SK-N-MC (cell line): ENCODE measurements at places on chromosomes 2 and 18.

DNA sequence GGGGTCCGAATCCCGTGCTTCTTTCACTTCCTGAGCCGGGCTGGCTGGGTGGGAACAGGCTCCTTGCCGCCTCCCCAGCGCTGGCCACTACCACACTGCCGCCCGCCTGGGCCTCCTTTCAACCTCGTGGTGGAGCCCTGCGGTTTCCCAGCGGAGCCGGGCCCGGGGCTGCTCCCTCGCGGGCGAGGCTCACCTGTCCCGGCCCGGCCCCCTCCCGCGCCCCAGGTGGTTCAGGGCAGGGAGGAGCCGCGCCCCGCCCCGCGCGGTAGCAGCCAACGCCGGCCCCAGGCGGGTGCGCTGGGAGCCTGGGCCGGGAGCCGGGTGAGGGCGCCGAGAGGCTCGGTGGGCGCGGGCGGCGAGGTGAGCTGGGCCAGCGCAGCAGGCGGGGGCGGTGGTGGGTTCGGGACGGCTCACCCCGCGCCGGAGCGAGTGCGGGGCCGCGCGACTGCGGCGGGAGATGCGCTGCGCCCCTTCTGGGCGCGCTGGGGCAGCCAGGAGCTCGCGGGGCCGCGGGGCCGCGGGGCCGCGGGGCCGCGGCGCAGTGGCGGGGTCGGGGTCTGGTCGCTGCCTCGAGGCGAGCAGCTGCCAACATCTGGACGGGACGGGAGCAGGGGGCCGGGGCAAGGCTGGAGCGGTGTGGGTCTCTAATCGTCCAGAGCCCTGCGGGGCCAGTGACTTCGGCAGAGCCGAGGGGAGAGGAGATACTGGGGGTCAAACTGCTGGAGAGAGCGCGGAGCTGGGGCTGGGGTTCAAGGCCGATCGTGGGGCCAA, at the start of gene LYPD6B:
TSS of gene LYPD6B (plus strand) at position 258 of the 771 bp plus-strand sequence. CDS start 92,250 bp downstream, outside the sequence.
- no peak for DNase-seq

DNA sequence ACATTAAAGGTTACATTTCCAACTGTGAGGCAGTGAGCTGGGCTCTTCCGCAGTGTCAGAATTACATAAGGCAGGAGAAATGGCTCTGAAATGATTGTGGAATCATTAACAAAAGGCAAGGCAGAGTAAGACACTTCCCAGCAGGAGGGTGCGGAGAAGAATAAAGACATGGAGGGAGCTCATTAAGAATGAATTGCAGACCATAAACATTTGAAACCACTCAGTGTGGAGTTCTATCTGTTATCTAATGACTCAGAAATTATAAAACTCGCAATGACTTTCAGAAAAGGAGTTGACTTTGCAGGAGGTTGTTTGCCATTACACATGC, 77.0 kb downstream of the SMIM21 start:
- no peak for DNase-seq

DNA sequence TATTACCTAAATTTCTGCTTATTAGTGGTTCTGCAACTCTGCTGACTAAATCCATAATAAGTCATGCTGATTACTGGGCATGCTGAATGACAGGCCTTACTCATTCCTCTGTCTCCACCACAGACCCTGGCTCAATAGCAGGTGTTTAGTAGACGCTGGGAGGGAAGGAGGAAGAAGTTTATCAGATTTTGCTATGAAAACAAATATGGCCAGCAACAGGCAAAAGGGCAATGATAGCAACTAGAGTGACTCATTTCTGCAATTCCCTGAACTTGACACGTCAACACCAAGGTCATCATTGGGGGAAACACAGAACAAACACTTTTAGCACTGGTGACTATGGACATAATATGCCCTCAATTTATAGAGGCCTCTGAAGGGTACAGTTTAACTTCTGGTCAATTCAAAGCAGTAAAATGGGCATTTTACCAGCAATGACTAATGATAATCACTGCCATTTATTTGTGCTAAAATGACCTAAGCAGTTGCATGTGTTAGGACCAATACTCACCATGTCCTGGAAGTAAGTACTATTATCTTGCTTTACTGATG, 35.2 kb downstream of the TMEM163 start:
- DNase-seq: no peak

- DNase-seq: no peak
Observed at GRCh38 chr2:30709516-30709915, 97.7 kb downstream of the CAPN13 start.

- DNase-seq: no peak
Observed at GRCh38 chr2:148475626-148476025, 168.9 kb upstream of the EPC2 start.

GRCh38 chr2:140185076-140185475, 1404.9 kb upstream of the NXPH2 start:
- DNase-seq: no peak

GRCh38 chr2:212732860-212733259, 194.3 kb upstream of the ERBB4 start:
- no peak for DNase-seq

DNA sequence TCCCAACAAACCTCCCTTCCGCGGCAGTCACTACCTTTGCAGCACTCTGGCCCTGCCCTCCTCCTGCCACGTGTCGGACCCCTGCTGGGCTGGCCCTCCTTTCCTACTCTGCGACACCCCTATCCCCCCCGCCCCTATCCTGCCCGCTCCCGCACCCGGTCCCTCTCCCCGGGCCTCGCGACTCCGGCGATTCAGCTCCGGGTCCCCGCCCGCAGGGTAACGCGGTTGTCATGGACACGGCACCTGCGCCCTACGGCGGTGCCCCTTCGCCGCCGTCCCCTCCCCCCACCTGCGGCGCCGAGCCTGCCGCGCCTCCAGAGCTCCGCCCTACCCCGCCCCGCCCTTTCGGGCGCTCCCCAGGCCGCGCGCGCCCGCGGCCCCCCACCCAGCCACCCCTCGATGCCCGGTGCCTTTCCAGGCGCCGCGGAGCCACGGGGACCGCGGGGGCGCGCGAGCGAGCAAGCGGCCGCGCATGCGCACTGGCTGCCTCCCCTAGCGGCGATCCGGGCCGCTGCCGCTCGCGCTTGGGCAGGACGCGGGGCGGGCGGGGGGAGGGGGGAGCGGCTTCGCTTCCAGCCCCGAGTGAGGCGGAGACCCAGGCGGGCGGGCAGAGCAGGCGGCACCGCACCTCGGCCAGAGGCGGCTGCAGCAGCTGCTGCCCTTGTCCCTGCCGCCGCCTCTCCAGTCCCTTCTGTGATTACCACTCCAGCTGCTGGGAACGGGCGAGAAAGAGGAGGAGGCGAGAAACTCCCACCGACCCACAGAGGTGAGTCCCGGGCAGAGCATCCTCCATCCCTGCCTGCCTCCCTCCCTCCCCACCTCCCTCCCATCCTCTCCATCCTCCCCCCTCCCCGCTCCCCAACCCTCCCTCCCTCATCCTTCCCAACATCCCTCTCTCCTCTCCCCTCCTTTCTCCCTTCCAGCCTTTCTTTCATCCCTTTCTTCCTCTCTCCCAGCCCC, at the start of gene CTNNA2:
TSS of gene CTNNA2 (plus strand) at position 610 of the 960 bp plus-strand sequence.
- no peak for DNase-seq

DNA sequence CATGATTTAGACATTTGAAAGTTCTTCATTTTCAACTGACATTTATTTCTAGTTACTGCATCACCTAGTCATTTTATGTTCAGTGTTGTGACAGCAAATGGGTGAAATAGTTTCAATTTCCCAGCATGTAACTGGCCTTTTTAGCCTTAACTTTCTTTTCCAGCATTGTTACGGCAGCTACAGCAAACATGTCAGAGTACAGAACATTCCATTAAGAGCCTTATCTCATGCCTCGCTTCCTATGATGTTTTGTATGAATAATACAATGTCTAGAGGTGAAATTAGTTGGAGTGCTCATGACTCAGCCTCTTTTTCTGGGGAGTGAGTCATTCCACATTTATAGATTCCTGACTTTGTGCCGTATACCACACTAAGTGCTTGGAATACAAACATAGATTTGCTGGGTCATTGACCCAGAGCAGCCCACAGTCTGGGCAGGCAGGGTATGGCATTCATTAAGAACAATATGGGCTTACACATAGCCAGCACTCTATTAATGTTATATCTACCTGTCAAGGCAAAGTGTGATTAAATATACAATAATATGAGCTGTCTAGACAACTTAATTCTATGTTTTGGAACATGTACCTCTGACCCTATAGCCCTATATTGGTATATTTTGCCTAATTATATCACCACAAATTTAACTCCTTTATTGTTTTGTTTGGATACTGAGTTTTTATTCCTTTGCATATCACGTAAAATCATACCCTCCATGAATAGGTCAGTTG, 72.2 kb downstream of the MAP2 start:
- no peak for DNase-seq

DNA sequence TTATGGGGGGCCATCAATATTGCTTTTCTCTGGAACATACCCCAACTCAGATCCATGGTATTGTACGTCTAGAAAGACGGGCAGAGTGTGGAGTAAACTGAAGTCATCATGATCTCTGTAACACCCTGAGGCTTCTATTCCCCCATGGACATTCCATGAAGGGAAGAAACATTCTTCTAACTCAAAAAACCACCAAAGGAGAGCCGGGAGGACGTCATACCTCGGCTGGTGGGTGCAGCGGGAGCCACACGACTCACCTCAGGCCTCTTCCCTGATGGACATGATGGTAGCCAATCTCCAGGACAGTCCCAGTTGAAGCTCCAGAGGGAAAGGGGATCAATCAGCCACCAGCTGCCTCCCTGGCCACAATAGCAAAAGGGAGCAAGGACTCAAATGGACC, 127.3 kb downstream of the MREG start:
- DNase-seq: no peak

DNA sequence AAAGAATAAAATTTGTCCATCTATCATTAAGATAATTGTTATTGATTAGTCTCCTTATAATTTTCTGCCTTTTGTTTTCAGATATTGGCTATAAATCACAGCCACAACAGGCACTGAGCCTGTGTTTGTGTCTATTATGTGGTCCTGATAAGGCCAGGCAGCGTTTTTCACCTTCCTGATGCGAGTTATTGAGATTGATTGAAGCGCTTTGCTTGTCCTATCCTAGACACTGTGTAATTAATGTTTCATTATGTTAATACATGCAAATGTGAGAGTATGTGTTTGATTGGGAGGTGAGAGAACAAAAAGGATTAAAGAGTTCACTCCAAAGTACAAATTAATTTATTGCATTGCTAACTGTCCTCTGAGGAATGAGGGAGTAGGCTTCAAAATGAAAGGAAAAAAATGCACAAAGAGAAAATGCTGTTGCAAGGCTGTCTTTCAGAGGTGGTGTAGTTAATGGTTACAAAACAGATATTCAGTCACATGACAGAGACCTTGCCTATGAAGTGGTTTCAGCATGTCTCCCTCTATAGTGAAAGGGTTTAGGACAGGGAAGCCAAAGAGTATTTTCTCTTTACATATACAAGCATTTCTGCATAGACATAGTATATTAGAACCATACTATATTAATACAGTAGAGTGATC, 391.1 kb downstream of the DCC start:
- DNase-seq: no peak

DNA sequence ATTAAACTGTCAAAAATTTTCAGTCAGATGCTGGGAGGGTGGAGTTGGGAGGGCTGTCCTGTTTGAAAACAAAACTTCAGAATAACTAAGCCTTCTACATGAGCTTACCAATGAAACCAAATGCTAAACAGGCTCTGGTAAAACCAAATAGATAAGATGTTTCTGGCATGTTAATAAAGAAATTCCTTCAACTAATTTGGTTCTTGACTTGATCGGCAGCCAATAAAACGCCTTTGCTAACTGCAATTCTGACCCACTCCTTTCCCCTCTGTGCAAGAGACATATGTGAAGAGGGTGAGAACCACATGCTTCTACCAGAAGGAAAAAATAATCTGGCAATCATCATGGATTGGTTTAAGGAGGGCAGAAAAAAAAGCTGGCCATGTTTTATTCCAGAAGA, 20.9 kb downstream of the MAP4K3 start:
- no peak for DNase-seq

DNA sequence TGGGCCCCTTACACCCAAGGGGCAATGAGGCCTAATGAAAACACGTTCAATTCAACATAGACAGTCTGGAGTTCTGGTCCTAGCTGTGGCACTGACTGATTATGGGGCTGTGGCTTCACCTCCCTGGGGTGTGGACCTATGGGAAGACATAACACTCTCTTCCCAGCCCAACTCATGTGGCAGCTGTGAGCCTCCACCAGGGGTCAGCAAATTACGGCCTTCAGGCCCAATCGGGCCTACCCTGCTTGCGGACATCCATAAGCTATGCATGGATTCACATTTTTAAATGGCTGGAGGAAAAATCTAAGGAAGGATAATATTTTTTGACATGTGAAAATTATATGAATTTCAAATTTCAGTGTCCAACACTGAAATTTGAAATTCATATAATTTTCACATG, 101.3 kb downstream of the LOXHD1 start:
- DNase-seq: no peak

DNA sequence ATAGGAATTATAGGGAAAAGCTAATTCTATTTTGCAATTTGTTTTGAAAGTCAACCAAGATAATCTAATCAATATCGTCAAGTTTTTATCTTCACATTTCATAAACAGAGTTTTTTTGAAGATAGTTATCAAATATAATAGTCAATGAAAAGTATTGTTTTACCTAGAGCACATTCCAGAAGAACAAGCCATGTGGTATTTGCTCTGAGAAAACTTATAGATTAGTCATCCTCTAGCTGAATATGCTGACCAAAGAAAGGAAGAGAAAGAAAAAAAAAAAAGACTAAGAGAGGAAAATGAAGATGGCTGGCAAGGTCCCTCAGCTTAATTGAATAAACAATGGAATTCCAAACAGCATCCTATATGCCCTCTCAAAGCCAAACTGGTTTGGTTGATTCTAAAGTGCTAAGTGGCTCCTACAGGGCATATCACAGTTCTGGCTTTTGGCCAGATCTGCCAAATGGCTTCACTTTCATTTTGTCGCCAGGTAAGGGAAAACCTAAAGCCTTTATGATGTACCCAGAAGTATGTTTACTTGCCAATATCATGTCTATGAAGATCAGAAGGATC, 132.6 kb downstream of the VWC2L start:
- no peak for DNase-seq

GRCh38 chr2:118747637-118748036, 99.8 kb downstream of the EN1 start:
- DNase-seq: no peak

- no peak for DNase-seq
Observed at GRCh38 chr2:55838653-55839052, 84.9 kb downstream of the EFEMP1 start.

DNA sequence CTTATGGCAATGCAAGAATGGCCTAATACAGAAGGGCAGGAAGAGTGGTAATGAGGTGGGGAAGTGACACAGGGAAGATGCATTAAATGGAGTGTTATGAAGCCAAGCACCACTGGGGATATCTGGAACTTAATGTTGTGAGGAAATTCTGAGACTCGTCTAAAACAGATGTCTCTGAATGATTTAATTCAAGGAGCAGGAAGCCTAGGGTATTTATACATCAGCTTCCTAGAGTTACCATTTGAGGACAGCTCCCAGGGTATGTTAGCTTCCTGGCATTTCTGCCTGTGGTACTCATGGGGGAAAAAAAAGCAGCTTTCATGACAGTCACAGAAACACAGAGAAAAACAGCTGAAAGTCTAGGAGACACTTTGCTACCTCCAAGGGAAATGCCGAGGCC, 989.5 kb downstream of the CBLN2 start:
- DNase-seq: no peak
